ENCODE measurements at places on chromosomes 6 and 20. TPM values are rescaled to one million over a fixed set of nuclear protein-coding genes. Genes with fewer than 3 reads are reported as not detected.

DNA sequence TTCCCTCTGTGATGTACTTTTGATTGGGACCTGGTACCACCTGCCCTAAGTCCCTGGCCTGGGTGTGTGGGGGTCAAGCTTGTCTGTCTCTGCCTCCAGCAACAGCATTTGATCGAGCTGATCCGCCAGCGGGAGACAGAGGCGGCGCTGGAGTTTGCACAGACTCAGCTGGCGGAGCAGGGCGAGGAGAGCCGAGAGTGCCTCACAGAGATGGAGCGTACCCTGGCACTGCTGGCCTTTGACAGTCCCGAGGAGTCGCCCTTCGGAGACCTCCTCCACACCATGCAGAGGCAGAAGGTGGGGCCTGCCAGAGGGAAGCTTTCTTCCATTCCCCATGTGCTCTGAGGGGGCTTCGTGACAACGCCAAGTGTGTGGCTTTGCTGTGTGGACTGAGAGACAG, 5.4 kb downstream of the GID8 start:
- no peak overlapping the region for H3K27ac ChIP-seq
- peaks cover 19% of the 10 kb centered on the region for H3K4me1 ChIP-seq
- DNase-seq, result peak; percentile 17

DNA sequence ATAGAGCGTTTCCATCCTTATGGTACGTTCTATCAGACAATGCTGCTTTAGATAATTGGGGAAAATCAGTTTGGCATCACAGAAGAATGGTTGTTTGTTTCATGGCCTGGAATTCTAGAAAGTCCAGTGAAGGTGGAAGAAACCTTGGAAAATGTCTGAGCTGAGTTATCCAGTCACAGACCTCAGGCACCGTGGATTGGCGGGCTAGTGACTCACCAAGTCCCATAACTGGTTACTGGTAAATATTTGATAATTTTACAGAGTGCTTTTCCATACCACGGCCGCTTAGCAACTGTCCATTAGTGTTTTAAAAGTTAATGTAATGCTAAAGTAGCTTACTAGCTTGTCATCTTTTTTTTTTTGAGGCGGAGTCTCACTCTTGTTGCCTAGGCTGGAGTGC, 99.4 kb downstream of the SLC35B3 start:
- DNase-seq, result no peak
- no peaks in the 10 kb centered on the region for H3K27me3 ChIP-seq
- no peaks in the 10 kb centered on the region for H3K36me3 ChIP-seq
- H3K27ac ChIP-seq, result no peak overlapping the region
- no peaks in the 10 kb centered on the region for H3K4me1 ChIP-seq

DNA sequence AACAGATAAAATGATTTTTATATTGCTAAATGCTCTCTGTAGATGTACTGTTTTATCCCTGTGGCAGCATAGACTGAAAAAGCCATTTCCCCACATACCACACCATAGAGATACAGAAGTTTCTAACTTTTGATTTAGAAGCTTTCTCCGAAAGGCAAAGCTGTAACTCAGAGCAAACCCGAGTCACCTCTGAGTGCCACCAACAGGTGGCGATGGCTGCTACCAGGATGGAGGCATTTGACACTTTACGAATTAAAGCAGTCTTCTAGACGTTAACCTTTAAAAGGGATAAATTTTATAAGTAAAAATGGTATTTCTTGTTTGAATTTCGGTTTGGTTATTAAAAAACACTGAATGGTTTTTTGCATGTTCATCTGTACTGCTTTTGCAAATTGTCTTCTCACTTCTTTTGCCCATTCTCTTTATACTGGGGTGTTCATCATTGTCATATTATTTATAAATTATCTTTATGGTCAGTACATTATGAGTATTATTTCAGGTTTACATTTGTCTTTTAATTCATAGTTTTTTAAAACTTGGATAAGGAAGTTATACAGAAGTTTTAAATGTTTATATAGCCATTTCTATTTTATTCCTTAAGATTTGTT, 201.0 kb upstream of the CEP162 start:
- H3K4me3 ChIP-seq, result no peak overlapping the region
- H3K36me3 ChIP-seq, result no peaks in the 10 kb centered on the region
- H3K4me1 ChIP-seq, result no peaks in the 10 kb centered on the region
- peak; percentile 31 for DNase-seq

DNA sequence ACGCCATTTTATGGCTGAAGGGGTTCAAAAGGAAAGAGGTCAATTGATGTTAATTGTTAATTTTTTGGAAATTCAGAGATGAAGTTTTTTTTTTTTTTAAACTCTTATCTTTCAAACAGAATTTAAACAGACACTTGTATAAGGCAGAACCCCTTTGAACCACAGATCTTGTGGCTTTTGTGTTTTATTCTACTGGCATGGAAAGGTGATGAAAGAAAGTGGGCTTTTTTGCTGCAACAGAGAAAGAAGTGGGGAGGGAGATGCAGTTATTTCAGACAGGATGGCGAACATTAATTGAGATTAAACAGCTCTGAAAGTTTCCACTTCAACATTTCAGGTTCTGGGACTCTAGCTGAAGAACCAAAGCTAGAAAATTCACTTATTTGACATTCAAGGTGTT, 200.9 kb downstream of the GJA10 start:
- peak overlapping the region; percentile 91 for H3K27ac ChIP-seq
- no peaks in the 10 kb centered on the region for H3K27me3 ChIP-seq
- H3K36me3 ChIP-seq, result peaks cover 17% of the 10 kb centered on the region
- H3K4me3 ChIP-seq, result peak overlapping the region; percentile 69
- peaks cover 66% of the 10 kb centered on the region for H3K4me1 ChIP-seq

The AFG1L gene
- 4.9 TPM for total RNA-seq

The IYD gene
- total RNA-seq, result not detected

The NKAPL gene
- not detected for total RNA-seq

The SOBP gene
- 1.2 TPM for total RNA-seq

GRCh38 chr6:97701801-97702200, 418.8 kb upstream of the MMS22L start:
- no peaks in the 10 kb centered on the region for H3K27me3 ChIP-seq
- no peak overlapping the region for H3K4me3 ChIP-seq
- H3K36me3 ChIP-seq, result no peaks in the 10 kb centered on the region
- no peak overlapping the region for H3K27ac ChIP-seq
- no peaks in the 10 kb centered on the region for H3K4me1 ChIP-seq

- no peak for DNase-seq
- H3K27me3 ChIP-seq, result peaks cover 46% of the 10 kb centered on the region
- H3K4me1 ChIP-seq, result peaks cover 4% of the 10 kb centered on the region
- no peak overlapping the region for H3K27ac ChIP-seq
These were observed 404 bp downstream of the SLC22A23 start for GRCh38 chr6:3456395-3456897.

DNA sequence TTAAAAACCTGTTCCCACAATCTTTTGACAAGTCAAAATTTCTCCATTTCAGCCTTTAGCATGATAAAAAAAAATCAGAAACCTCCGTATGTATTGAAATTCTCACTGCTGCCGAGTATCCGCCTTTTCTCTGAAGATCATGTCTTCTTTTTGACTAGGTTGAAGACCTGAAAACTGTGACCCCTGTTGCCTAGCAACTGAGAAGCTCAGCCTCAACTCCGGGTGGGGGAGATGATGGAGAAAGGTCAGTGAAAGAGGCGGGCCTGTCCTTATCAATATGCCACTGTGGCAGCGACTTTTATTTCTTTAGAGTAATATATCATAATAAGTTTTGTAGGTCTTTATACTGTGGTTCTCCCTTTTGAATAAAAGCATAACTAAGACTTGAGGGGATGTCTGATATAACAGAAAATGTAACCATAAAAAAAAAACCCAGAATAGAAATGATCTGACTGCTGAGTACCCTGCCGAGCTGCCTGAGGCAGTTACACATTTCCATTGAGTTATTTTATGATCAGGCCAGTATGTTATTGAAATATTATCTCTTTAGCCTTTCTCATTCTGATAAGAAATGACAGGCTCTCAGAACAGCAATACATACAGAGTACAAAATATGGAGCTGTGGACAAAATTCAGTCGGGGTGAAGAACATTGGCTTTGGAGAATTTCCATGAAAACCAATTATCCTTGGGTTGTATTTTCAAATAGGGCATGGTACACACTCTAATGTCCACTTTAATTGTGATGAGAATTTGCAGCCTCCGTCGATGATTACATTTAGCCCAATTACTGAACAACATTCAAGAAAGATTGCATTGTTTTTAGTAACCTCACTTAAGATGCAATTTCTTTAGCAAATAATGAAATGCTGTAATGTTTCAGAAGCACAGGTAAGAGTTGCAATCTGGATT, 136.7 kb upstream of the EEF1E1 start:
- peaks cover 7% of the 10 kb centered on the region for H3K27me3 ChIP-seq
- no peaks in the 10 kb centered on the region for H3K4me1 ChIP-seq
- no peak overlapping the region for H3K27ac ChIP-seq
- no peak for DNase-seq
- H3K4me3 ChIP-seq, result no peak overlapping the region
- H3K36me3 ChIP-seq, result no peaks in the 10 kb centered on the region

DNA sequence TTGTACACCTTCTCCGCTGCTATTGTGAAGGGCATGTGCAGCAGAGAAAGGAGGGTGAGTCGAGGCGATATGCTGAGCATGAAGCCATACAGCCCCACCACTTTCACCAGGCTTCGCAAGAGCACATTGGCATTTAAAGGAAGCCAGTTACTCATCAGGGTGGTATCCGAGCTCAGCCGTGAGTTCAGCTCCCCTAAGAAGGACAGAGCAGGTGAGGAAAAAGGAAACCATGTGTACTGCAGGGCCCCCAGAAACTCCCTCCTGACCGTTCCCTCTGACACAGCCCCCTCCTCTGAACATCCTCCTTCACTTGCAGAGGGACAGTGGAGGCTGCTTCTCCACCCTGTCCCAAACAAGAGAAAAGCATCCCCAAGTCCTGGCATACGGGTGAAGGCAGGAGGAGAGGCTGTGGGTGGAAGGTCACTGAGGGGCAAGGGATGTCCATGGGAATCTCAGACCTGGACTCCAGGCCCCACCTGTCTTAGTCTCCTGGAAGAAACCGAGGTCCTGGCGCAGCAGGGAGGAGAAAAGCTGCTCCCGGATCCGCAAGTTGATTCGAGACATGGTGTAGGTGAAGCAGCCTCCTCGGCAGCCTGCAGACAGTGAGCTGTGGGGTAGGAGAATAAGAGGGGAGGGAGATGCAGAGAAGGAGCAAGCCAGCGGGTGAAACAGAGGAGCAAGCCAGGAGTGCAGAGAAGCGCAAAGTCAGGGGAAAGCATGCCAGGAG, 3.2 kb downstream of the TAP2 start:
- peak overlapping the region; percentile 65 for H3K27ac ChIP-seq
- H3K4me1 ChIP-seq, result peaks cover 69% of the 10 kb centered on the region
- H3K4me3 ChIP-seq, result peak overlapping the region; percentile 72
- DNase-seq, result no peak
- H3K27me3 ChIP-seq, result no peaks in the 10 kb centered on the region

- no peaks in the 10 kb centered on the region for H3K4me1 ChIP-seq
- no peaks in the 10 kb centered on the region for H3K36me3 ChIP-seq
- no peak overlapping the region for H3K27ac ChIP-seq
- no peak overlapping the region for H3K4me3 ChIP-seq
These were observed 176.3 kb downstream of the SCP2D1 start for GRCh38 chr20:18989736-18990474.

DNA sequence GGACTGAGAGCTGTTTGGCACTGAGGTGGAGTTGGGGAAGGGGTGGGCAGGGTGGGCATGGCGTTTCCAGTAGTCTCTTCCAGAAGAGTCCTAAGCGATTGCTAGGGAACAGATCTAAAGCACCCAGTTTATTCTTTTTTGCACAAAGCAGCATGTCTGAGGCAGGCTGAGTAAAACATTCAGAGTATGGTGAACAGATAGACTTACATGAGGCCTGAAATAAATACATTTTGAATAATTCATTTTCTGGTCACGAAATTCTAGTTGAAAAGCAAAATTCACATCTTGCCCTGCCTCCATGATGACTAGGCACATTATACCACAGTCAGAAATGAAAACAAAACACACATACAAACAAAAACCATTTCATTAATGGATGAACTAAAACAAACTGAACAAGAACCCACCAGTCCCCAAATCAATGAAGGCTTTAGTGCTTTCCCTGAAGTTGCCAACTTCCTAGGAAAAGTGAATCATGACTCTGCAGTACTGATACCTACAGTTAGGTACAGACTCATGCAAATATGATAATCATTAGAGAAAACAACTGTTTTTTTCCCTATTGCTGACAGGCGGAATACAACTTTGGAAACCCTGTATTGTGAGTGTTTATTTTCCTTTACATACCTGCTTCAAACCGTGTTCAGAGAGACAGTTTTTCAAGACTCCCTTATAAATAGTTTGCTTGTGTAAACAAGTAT, 702.9 kb upstream of the POU3F2 start:
- H3K27ac ChIP-seq, result no peak overlapping the region
- H3K36me3 ChIP-seq, result no peaks in the 10 kb centered on the region
- no peaks in the 10 kb centered on the region for H3K27me3 ChIP-seq
- H3K4me3 ChIP-seq, result no peak overlapping the region

The PRRT1 gene
- 1.2 TPM for total RNA-seq

DNA sequence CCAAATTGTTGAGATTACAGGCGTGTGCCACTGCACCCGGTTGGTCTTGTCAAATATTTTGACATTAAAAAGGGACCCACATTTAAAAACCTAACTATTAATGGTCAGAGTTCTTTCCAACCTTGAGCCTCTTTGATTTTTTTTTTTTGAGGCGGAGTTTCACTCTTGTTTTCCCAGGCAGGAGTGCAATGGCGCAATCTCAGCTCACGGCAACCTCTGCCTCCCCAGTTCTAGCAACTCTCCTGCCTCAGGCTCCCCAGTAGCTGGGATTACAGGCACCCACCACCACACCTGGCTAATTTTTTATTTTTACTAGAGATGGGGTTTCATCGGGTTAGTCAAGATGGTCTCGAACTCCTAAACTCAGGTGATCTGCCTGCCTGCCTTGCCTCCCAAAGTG, 31.3 kb downstream of the CTNNBL1 start:
- no peaks in the 10 kb centered on the region for H3K27me3 ChIP-seq
- no peak for DNase-seq
- no peak overlapping the region for H3K27ac ChIP-seq
- H3K36me3 ChIP-seq, result peaks cover 10% of the 10 kb centered on the region
- H3K4me1 ChIP-seq, result peaks cover 3% of the 10 kb centered on the region

- peak within 1 kb of the TSS; percentile 94 for H3K27ac ChIP-seq
- peaks cover 2% of the 10 kb centered on the region for H3K27me3 ChIP-seq
- peaks cover 27% of the 10 kb centered on the region for H3K4me1 ChIP-seq
- H3K4me3 ChIP-seq, result peak within 1 kb of the TSS; percentile 91
These were observed at the start of gene ZKSCAN4 for GRCh38 chr6:28252009-28252975. Gene ZKSCAN4 (minus strand): TSS chr6:28252269. CDS start chr6:28251980, 289 bp downstream.

- no peak for DNase-seq
- H3K4me3 ChIP-seq, result no peak overlapping the region
- H3K4me1 ChIP-seq, result peaks cover 20% of the 10 kb centered on the region
- no peak overlapping the region for H3K27ac ChIP-seq
These were observed 144.4 kb upstream of the MAN1A1 start for GRCh38 chr6:119493980-119494379.

The TMEM30A gene
- total RNA-seq, result 51.5 TPM

The STX7 gene
- total RNA-seq, result 25.0 TPM

The TXLNB gene
- total RNA-seq, result 0.69 TPM

The BMP7 gene
- not detected for total RNA-seq

DNA sequence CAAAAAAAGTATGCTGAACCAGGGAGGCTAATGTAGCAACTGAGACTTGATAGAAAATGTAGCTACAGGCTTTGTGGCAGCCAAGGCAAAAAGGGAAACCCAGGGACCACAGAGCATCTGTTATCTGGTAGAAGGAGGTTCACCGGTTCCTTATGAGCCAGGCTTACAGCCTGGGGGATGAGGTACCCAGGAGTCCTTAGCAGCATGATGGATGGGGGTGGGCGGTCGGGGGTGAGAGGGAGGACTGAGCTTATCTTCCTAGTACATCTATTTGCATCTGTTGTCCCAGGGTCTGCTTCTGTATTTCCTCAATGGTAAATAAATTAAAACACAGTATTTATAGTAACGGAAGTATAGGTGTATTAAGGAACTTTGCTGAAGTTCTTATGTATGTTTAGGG, 1.1 kb upstream of the GDAP1L1 start:
- H3K27me3 ChIP-seq, result peaks cover 22% of the 10 kb centered on the region
- no peaks in the 10 kb centered on the region for H3K4me1 ChIP-seq
- no peak for DNase-seq
- H3K4me3 ChIP-seq, result no peak overlapping the region
- no peak overlapping the region for H3K27ac ChIP-seq

The TCP11 gene
- total RNA-seq, result not detected

Data from activated naive CD8-positive, alpha-beta T cell treated with anti-CD3 and anti-CD28 coated beads, Interleukin-2, amount 10 ng/mL, durations not matched to agents 7 days and 5 days (primary cell).